Peyer's patch (tissue), 4 donors: ENCODE measurements at places on chromosomes 12 and 14.

DNA sequence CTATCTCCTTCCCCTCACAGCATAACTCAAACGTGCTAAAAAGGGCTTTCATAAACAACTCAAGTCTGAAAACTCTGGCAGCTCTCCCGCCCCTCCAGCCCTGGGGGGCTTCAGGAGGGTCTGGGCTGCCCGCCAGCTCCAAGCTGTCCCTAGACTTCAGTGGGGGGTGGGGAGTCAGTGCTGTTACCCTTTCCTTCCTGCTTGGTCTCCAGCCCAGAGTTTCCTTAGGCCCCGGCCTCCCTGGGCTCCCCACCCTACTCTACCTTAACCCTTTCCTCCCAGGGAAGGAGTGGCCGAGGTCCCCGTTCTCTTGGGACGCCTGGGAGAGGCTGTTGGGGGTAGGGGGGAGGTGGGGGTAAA is 530 bp upstream of the NYNRIN start:
- H3K4me3 ChIP-seq = peak overlapping the region; percentile 67
- no peaks in the 10 kb centered on the region for H3K36me3 ChIP-seq
- H3K27me3 ChIP-seq = no peaks in the 10 kb centered on the region
- peak; percentile 49 for DNase-seq
- H3K27ac ChIP-seq = peak overlapping the region; percentile 56

- no peaks in the 10 kb centered on the region for H3K27me3 ChIP-seq
- DNase-seq = no peak
- H3K4me3 ChIP-seq = no peak overlapping the region
- no peak overlapping the region for H3K27ac ChIP-seq
- no peaks in the 10 kb centered on the region for H3K36me3 ChIP-seq
Measured at GRCh38 chr12:98893126-98893674, 248.1 kb downstream of the APAF1 start.

DNA sequence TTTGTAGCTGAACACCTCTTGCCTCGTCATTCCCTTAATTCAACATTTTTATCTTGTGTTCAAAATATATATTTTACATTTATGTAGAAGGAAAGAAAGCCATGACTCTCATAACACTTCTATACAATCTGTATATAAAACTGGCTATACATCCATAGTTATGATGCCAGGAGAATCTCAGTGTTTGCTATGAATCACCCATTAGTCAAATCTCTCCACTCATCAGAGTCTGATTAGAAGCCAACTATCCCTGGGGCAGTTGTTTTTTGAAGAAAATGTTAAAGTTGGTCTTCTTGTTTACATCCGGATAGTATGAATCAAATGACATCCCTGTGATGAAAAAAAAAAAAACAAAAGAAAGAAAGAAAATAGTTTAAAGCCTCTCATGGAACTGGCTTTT is 503.9 kb downstream of the NELL2 start:
- no peaks in the 10 kb centered on the region for H3K27me3 ChIP-seq
- H3K27ac ChIP-seq = no peak overlapping the region
- H3K4me1 ChIP-seq = no peaks in the 10 kb centered on the region
- H3K4me3 ChIP-seq = no peak overlapping the region
- no peaks in the 10 kb centered on the region for H3K36me3 ChIP-seq

DNA sequence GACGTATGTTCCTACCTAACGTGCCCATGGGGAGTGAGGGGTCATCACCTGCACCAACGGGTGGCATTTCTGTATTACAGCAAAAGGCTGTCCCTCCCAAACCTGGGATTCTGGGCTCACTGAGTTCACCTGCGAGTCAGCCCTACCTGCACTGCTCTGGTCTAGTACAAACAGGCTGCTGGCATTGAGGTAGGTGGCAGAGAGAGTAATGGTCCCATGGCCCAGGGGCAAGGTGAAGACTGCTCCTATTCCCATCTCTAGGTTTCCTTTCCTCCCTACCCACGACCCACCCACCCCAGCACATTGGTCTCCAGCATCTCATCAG is 421 bp downstream of the SUOX start:
- peaks cover 19% of the 10 kb centered on the region for H3K36me3 ChIP-seq
- no peaks in the 10 kb centered on the region for H3K27me3 ChIP-seq
- peak overlapping the region; percentile 84 for H3K27ac ChIP-seq
- DNase-seq = no peak
- peak overlapping the region; percentile 26 for H3K4me3 ChIP-seq
- H3K4me1 ChIP-seq = no peaks in the 10 kb centered on the region

DNA sequence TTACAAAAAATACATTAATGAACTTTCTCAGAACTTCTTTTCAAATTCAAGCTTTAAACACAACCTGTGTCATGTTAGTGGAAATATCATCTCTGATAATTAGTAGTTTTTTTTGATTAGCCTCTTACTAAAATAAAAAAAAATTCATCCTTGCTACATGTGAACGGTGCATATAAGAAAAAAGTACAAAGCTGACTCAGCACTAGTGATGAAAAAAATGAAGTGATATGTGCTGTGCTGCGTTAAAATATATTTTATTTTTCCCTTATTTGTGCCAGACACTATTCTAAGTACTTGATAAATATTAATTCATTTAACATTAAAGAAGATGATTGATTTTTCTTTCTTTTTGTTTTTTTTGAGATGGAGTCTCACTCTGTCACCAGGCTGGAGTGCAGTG is 7.5 kb downstream of the IKBIP start:
- H3K4me3 ChIP-seq = no peak overlapping the region
- H3K27me3 ChIP-seq = no peaks in the 10 kb centered on the region
- DNase-seq = no peak
- no peaks in the 10 kb centered on the region for H3K4me1 ChIP-seq
